Stomach (tissue), 19 donors: ENCODE measurements at places on chromosomes 13 and 19. TPM values are rescaled to one million over a fixed set of nuclear protein-coding genes. Genes with fewer than 3 reads are reported as not detected.
A peak's percentile ranks its signal among the peaks of the same experiment; 100 is the strongest.

EPS8L1 gene
- total RNA-seq, result 63.1 TPM

KLK2 gene
- total RNA-seq, result 94.6 TPM

RDH8 gene
- not detected for total RNA-seq

CCDC8 gene
- not detected for total RNA-seq

ZNF284 gene
- 4.1 TPM for total RNA-seq

RAB3D gene
- 16.3 TPM for total RNA-seq

STAP2 gene
- 43.3 TPM for total RNA-seq

NTF4 gene
- not detected for total RNA-seq

ZNF223 gene
- not detected for total RNA-seq

DNA sequence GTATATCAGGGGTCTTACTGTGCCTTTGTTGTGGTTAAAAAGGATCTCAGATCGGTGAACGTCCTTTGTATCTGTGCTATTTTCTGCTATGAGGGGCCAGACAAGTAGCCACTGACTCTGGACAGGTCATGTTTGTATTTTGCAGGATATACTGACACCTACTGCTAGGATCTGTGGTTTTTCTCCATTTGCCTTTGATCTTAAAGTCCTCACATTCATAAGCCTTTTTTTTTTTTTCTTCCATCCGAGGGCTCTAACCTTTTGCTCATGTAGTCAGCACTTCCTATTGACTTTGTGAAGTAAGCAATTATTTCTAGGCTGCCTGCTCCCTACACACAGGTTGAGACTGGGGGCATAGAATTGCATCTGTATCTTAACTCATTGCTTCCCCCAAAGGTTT lies 106.2 kb downstream of the SLITRK5 start:
- DNase-seq, result no peak

- no peak for DNase-seq
Measured at GRCh38 chr19:409516-410242, 732 bp upstream of the C2CD4C start.

- DNase-seq, result no peak
Measured at GRCh38 chr13:75873494-75873893, 237.4 kb downstream of the LMO7 start.

DNA sequence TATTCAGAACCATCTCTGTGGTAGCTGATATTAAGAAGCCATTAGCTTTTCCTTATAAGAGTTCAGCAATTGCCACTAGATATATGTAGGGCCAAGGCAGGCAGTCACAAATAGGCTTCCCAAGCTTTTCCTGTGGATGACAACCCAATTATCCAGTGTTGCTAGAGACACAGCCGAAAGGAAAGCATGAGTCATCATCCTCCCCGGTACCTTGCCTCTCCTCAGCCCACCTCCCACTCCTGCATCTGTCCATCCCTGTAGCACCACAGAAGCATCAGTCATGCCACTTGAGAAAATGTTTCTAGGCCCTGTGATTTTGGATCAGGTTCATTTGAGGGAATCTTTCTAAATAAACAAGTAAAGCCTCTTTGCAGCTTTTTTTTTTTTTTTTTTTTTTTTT lies 204.3 kb downstream of the DNAJC15 start:
- DNase-seq, result no peak

GRCh38 chr13:28718543-28719226 lies at the start of gene SLC46A3:
Gene SLC46A3, minus strand, starts transcription at chr13:28718970. Its CDS starts 972 bp downstream, at chr13:28717998.
- peak; percentile 92 for DNase-seq

DNA sequence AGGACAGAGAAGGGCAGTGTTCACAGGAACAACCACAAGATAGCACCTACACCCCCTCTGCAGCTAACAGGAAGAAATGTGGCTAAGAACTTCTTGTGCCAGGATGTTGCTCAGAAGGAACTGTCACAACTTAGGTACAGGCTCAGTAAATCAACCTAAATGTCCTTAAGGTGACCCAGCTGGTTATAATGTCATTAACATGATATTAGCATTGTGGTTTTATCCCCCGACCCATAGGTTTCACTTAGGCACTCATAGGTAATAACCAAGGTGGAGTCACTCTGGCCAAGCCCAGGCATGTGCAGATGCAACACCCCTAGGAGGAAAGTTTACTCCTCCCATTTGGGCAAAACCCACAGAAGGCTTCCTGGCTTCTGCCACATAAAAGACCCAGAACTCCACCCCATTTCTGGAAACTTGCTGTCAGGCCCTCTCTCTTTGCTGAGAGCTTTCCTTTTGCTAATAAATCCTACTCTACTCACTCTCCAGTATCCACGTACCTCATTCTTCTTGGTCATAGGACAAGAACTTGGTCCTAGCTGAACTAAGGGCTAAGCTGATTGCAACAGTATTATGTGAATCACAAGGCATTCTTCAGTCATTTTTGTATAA lies 951.3 kb downstream of the SLITRK5 start:
- peak; percentile 7 for DNase-seq

DNA sequence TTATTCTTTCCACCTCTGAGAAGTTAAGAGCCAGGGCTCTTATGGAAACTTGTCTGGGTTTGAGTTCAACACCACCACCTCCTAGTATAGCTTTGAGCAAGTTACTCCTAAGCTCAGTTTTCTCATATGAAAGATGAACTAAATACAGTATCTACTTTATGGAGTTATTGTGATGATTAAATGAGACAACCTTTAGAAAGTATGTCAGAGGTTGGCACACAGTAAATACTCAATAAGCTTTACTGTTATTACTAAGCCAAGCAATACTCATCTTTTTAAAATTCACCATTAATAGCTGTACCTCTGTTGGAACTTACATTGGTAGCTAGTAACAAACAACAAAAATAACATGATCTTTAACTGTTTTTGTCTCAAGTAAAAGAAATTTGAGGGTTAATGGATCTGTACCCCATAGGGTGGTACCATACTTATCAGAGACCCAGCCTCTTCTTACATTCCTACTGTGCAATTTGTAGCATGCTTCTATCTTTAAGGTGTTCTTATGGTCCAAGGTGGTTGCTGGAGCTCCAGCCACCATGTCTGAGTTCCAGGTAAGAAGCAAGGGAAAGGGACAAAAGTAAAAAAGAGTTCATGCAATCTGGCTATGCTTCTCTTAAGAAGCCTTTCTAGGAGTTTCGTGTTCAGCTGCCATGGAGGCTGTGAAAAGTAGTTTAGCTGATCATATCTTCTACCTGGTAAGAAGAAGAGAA lies 24.1 kb upstream of the NDFIP2 start:
- no peak for DNase-seq

- DNase-seq, result no peak
Measured at GRCh38 chr19:42548552-42548951, 20.3 kb upstream of the CEACAM1 start.

DNA sequence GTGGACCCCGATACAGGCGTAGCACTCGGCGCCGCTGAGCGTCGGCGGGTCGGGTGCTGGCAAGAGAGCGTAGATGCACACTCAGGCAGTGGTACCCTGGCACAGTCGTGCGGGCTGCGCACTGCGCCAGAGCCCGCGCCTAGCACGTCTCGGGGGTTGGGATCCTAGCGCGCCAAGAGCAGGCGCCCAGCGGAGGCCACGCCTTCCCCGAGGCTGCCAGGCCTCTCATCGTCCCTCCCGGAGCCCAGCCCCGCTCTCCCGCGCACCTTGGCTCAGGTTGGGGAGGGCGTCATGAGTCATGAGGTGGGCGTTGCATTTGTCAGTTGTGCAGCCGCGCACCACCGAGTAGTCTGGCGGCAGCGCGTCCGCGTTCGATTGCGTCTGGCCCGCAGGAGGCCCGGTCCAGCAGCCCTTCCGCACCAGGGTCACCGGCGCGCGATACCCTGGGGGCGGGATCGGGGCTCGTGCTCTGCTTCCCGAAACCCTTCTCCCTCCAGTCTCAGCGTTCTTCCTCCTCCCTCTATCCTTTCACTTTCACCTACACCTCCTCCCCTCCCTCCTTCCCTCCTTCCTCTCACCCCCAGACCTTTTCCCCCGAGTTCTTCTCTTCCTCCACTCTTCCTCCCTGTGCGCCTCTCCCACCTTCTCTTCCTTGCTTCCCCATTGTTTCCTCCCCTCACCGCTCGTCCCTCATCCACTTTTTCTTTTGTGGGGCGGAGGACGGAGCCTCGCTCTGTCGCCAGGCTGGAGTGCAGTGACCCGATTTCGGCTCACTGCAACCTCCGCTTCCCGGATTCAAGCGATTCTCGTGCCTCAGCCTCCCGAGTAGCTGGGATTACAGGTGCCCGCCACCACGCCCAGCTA lies 3.5 kb downstream of the LYPD5 start:
- peak; percentile 93 for DNase-seq

GRCh38 chr19:8449830-8450229 lies 5.1 kb downstream of the HNRNPM start:
- no peak for DNase-seq

- no peak for DNase-seq
Measured at GRCh38 chr13:31919971-31920726, 111.4 kb upstream of the FRY start.

DNA sequence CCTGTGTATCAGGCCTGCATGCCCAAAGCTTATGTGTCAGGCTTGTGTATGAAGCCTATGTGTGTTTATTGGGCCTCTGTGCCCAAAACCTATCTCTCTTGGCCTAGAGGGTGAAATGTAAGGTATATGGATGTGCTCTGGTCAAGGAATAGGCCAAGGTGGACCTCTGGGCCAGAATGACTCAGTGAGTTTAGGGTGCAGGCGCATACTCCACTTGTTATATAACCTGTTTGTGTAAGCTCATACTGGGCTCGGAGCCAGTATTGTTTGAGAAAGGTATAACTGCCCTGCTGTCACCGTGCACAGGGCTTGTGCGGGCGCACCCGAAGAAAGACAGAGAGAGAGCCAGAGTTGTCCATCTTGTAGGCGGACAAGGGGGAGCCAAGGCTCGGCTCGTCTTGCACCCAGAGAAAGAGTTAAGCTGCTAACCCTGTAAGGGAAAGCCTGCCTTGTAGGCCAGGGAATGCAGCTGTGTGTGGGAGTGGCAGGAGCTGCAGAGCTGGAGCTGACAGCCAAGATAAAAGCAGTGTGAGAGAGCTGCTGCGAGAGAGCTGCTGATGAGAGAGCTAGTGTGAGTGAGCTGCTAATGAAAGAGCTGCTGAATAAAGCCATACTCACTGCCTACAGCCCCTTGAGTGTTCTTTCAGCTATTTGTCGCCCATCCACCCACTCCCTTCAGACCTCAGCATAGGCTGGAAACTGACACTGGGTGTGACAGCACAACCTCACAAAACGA lies 43.4 kb upstream of the N4BP2L1 start:
- peak; percentile 41 for DNase-seq

DNA sequence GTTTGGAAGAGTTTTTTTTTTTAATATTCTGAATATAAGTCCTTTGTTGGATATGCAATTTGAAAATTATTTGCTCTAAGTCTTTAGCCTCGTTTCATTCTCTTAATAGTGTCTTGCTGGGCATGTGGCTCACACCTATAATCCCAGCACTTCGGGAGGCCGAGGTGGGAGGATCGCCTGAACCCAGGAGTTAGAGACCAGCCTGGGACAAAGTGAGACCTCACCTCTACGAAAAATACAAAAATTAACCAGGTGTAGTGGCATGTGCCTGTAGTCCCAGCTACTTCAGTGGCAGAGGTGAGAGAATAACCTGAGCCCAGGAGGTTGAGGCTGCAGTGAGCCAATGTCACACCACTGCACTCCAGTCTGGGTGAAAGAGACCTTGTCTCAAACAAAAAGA lies 87.3 kb upstream of the UBAC2 start:
- no peak for DNase-seq

DNA sequence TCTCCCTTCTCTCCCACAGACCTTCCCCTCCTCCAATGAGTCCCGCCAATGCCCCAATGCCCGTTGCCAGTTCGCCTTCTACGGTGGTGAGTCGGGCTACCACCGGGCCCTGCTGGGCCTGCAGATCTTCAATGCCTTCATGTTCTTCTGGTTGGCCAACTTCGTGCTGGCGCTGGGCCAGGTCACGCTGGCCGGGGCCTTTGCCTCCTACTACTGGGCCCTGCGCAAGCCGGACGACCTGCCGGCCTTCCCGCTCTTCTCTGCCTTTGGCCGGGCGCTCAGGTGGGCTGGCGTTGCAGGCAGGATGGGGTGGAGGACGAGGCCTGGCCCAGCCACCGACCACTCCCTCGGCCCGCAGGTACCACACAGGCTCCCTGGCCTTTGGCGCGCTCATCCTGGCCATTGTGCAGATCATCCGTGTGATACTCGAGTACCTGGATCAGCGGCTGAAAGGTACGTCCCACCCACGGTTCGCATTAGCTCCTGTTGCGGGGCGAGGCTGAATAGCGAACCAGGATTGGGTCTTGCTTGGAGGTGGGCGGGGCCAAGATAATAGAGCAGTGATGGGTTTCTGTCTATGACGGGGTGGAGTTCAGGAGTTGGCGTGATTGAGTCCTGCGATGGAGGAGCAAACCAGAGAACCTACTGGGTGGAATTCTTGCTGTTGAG lies 11.1 kb downstream of the SLC44A2 start:
- DNase-seq, result peak; percentile 71

DNA sequence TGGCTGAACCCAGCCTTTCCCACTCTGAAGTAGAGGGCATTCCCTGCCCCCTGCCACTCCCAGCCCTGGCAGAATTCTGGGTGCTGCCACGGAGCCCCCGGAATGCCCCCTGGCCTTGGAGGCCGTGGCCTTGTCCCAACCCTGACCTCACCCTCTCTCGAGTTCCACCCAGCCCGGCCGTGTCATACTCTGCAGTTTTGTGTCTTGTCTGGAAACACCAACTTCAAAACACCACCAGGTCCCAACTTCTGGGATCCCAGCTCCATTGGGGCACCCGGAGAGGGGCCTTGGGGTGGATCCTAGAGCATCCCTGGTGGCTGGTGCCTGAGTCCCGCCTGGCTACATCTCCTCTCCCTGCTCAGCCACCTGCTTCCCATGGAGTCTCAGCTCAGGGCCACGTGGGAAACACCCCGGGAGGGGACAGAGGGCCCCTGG lies 81.4 kb upstream of the MCF2L start:
- DNase-seq, result no peak

- DNase-seq, result no peak
Measured at GRCh38 chr13:100892981-100893380, 218.4 kb upstream of the TMTC4 start.

- DNase-seq, result no peak
Measured at GRCh38 chr13:101944521-101944920, 457.3 kb downstream of the FGF14 start.

DNA sequence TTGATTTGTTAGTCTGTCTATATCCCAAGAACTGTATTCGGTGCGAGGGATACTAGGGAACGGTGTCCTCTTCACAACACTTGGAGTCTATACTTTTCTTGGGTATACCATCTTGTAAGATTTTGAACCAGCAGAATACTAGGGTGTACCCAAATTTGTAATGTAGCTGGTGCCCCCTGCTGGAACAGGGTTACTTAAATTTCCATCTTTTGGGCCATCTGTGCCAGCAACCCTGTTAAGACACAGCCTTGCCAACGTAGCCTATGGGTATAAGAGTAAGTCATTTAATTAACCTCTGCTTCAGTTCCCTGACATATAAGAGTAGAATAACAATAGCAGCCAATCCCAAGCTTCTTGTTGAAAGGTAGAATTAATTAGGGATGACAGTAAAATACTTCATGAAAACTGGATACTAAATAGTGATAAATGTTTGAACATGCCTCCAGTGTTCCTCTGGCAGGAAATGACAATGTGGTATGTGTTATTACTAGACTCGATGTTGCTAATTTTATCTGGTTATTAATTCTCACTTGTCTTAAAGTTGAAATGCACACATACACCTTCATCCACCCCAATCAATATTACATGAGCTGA lies 607.6 kb downstream of the FGF9 start:
- DNase-seq, result peak; percentile 74
